ENCODE measurements at places on chromosomes 6 and 20. TPM values are rescaled to one million over a fixed set of nuclear protein-coding genes. Genes with fewer than 3 reads are reported as not detected.

GRCh38 chr6:4355241-4355640, 219.9 kb upstream of the ECI2 start:
- no peak for DNase-seq

DNA sequence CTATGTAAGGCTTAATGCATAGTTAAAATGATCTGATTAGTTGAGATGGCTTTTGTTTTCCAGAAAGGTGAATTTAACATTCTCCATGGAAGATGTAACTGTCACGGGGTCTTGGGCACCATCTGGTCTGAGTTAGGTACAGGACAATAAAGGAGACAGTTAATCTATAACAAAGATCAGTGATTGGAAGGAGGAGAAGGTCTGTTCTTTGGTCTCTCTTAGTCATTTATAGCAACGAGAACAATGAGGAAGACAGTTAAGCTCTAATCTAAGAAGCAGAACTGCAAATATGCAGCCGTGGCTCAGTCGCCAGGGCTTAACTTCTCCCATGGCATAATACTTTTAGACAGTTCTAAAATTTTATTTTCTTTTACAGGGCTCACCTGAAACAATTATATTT, 405.5 kb upstream of the SULF2 start:
- DNase-seq, result no peak

Gene CTCFL
- total RNA-seq, result 1.5 TPM

Gene SPTLC3
- 0.21 TPM for total RNA-seq

DNA sequence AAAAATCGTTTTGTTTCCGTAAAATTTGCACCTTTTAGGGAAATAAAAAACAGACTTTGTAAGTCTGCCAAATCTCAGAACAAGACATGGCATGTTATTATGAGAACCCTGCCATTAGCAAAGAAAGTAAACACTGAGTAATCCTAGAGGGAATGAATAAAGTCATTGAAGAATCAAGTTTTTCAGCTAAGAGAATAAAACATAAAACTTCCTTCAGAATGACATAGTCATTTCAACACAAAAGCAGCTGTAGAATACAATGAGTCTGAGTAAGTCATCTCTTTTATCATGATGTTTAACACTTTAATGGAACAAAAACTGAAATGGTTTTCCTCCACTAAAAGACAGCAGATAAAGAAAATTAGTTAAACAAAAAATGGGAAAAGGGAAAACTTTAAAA, 10.3 kb upstream of the DST start:
- DNase-seq, result no peak
